ENCODE measurements at places on chromosomes 7 and 10.

- no peaks in the 10 kb centered on the region for H3K27me3 ChIP-seq
- no peak overlapping the region for H3K27ac ChIP-seq
- H3K36me3 ChIP-seq: no peaks in the 10 kb centered on the region
- H3K4me3 ChIP-seq: no peak overlapping the region
- DNase-seq: no peak
These were observed 53.8 kb upstream of the CPXM2 start for GRCh38 chr10:123945325-123945920.

DNA sequence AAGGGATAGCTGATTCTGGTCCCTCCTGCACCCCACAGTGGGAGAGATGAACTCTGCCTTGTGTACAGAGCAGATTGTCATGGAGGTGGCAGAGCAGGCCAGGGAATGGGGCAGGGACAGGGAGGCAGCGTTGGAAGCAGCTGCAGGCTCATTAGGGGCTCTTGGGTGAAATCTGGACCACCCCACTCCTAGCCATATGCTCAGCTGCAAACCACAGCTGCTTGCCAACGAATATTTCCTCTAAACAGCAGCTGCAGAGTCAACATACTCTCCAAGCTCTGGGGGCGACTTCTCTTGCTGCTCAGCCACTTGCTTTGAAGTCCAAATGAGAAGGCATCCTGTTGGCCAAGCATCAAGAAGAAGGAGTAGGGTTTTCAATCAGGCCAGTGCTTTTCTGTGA, 302.3 kb upstream of the AUTS2 start:
- H3K4me3 ChIP-seq: no peak overlapping the region
- no peak overlapping the region for H3K27ac ChIP-seq
- no peaks in the 10 kb centered on the region for H3K4me1 ChIP-seq
- H3K27me3 ChIP-seq: no peaks in the 10 kb centered on the region
- no peak for DNase-seq

- H3K4me3 ChIP-seq: no peak overlapping the region
- no peak overlapping the region for H3K27ac ChIP-seq
- no peaks in the 10 kb centered on the region for H3K36me3 ChIP-seq
- H3K27me3 ChIP-seq: no peaks in the 10 kb centered on the region
These were observed 70.5 kb upstream of the LRRC17 start for GRCh38 chr7:102842284-102842683.

- H3K27ac ChIP-seq: no peak overlapping the region
- DNase-seq: no peak
- no peaks in the 10 kb centered on the region for H3K36me3 ChIP-seq
- H3K4me3 ChIP-seq: no peak overlapping the region
- no peaks in the 10 kb centered on the region for H3K27me3 ChIP-seq
- no peaks in the 10 kb centered on the region for H3K4me1 ChIP-seq
These were observed 225.8 kb upstream of the TCERG1L start for GRCh38 chr10:131537281-131537680.

DNA sequence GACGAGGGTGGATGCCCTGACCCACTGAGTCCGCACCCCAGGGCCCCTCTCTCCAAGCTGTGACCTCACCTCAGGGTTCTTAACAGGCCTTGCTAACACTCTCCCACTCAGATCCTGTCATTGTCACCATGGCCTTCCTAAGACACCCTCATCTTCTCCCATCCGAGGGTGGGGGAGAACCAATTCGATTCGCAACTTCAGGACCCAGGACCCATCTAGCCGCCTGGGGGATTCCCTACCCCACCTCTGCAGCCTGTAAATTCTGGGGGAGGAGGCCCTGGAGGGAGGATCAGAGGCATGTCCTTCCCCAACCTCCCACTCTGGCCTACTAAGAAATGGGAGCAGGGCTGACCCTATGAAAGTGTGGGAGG, 17.4 kb downstream of the TRIM8 start:
- no peak overlapping the region for H3K27ac ChIP-seq
- H3K4me1 ChIP-seq: peaks cover 12% of the 10 kb centered on the region
- no peak for DNase-seq
- H3K36me3 ChIP-seq: peaks cover under 1% of the 10 kb centered on the region
- H3K27me3 ChIP-seq: no peaks in the 10 kb centered on the region

GRCh38 chr10:74103560-74104258, 46.9 kb downstream of the AP3M1 start:
- no peak overlapping the region for H3K27ac ChIP-seq
- no peak for DNase-seq
- no peaks in the 10 kb centered on the region for H3K4me1 ChIP-seq

DNA sequence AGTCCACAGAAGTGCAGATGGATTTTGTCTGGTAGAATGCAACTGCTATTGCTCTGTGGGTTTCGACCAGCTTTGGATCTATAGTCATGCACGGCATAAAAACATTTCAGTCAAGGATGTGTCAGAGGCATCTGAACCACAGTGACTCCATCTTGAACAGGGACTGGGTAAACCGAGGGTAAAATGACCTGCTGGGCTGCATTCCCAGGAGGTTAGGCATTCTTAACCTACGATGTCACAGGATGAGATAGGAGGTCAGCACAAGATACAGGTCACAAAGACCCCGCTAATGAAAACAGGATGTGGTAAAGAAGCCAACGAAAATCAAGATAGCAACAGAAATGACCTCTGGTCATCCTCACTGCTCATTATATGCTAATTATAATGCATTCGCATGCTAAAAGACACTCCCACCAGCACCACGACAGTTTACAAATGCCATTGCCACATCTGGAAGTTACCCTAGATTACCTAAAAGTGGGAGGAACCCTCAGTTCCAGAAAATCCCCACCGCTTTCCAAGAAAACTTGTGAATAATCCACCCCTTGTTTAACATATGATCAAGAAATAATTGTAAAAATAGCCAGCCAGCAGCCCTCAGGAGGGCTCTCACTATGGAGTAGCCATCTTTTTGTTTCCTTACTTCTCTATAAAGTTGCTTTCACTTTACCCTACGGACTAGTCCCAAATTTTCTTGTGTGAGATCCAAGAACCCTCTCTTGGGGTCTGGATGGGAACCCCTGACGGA, 50.7 kb upstream of the CPXM2 start:
- H3K4me1 ChIP-seq: 0 out of 2 replicates have a peak, but pooled peaks cover 2% of the 10 kb centered on the region
- H3K27me3 ChIP-seq: no peaks in the 10 kb centered on the region
- H3K36me3 ChIP-seq: no peaks in the 10 kb centered on the region
- H3K27ac ChIP-seq: no peak overlapping the region

GRCh38 chr7:22683379-22683778, 43.6 kb upstream of the IL6 start:
- DNase-seq: no peak
- no peaks in the 10 kb centered on the region for H3K4me1 ChIP-seq
- H3K27ac ChIP-seq: no peak overlapping the region
- no peak overlapping the region for H3K4me3 ChIP-seq
- H3K36me3 ChIP-seq: no peaks in the 10 kb centered on the region

GRCh38 chr10:84334811-84335210, 6.4 kb downstream of the CCSER2 start:
- H3K36me3 ChIP-seq: no peaks in the 10 kb centered on the region
- H3K27me3 ChIP-seq: no peaks in the 10 kb centered on the region
- no peaks in the 10 kb centered on the region for H3K4me1 ChIP-seq
- no peak for DNase-seq
- no peak overlapping the region for H3K4me3 ChIP-seq

- H3K36me3 ChIP-seq: no peaks in the 10 kb centered on the region
- H3K4me1 ChIP-seq: no peaks in the 10 kb centered on the region
- no peaks in the 10 kb centered on the region for H3K27me3 ChIP-seq
- H3K4me3 ChIP-seq: no peak overlapping the region
- no peak for DNase-seq
These were observed 318.9 kb downstream of the AHR start for GRCh38 chr7:17617380-17617779.

DNA sequence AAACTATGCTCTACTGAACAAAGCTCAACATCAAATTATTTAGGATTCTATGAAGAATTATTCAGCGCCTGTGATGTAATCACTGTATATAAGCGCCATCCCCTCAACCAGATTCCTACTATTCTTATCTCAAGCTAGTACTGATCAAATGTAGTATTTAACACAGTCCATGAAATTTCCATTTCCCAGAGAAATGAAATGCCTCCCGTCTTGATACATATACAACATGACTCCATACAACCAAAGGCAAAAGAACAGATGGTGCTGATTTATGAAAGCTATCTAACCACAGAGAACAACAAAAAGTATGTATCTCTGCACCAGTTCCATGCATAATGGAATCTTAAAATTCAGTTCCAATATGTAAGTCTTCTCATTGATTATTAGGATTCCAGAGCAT, 406.1 kb downstream of the PARD3 start:
- no peaks in the 10 kb centered on the region for H3K27me3 ChIP-seq
- peaks cover 9% of the 10 kb centered on the region for H3K4me1 ChIP-seq
- H3K4me3 ChIP-seq: no peak overlapping the region
- H3K27ac ChIP-seq: no peak overlapping the region
- no peaks in the 10 kb centered on the region for H3K36me3 ChIP-seq

- H3K4me1 ChIP-seq: no peaks in the 10 kb centered on the region
- no peak for DNase-seq
- H3K27ac ChIP-seq: no peak overlapping the region
These were observed 24.1 kb upstream of the BTBD16 start for GRCh38 chr10:122246830-122247520.

DNA sequence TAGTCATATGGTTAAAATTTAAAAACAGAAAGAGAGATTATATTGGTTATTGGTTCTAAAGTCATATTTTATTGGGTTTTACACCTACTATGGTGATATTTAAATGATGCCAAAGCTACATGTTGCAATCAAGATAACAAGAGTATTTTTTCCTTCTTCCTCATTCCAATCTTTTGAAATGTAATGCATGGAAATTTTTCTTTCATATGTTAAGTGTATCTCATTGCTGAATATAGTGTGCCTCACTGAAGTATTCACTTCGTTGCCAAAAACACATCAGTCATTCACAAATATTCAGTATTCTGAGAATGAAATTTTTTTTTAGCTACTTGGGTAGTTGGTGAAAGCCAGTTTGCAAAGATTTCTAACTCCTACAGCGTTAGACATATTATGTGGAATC, 19.5 kb downstream of the HDAC9 start:
- H3K27me3 ChIP-seq: no peaks in the 10 kb centered on the region
- no peak overlapping the region for H3K27ac ChIP-seq
- H3K4me3 ChIP-seq: no peak overlapping the region
- no peaks in the 10 kb centered on the region for H3K36me3 ChIP-seq

- no peaks in the 10 kb centered on the region for H3K27me3 ChIP-seq
- H3K4me3 ChIP-seq: no peak overlapping the region
- no peak for DNase-seq
- H3K36me3 ChIP-seq: no peaks in the 10 kb centered on the region
These were observed 29.0 kb upstream of the MPP7 start for GRCh38 chr10:28331841-28332240.

DNA sequence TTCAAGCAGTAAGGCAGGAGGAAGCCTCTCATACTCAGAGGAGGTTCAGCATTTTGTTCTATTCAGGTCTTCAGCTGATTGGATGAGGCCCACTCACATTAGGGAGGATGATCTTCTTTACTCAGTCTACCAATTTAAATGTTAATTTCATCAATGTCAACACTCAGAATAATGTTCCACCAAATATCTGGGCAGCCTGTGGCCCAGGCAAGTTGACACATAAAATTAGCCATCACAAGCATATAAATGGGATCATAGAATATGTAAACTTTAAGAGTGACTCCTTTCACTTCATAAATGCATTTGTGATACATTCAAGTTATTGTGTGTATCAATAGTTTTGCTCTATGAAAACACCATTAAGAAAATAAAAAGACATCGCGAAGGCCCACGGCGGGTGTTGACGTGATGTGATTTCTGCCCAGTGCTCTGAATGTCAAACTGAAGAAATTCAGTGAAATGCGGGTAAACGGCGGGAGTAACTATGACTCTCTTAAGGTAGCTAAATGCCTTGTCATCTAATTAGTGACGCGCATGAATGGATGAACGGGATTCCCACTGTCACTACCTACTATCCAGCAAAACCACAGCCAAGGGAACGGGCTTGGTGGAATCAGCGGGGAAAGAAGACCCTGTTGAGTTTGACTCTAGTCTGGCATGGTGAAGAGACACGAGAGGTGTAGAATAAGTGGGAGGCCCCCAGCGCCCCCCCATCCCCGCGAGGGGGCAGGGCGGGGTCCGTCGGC, 536.1 kb upstream of the AUTS2 start:
- peaks cover 3% of the 10 kb centered on the region for H3K36me3 ChIP-seq
- no peak overlapping the region for H3K4me3 ChIP-seq
- no peak overlapping the region for H3K27ac ChIP-seq
- no peaks in the 10 kb centered on the region for H3K27me3 ChIP-seq
- no peak for DNase-seq

GRCh38 chr7:668139-668931, 58.2 kb upstream of the DNAAF5 start:
- no peak overlapping the region for H3K4me3 ChIP-seq
- H3K4me1 ChIP-seq: peaks cover 28% of the 10 kb centered on the region
- H3K27ac ChIP-seq: no peak overlapping the region
- H3K27me3 ChIP-seq: no peaks in the 10 kb centered on the region

GRCh38 chr10:17455015-17455520, 673 bp upstream of the ST8SIA6 start:
- H3K36me3 ChIP-seq: no peaks in the 10 kb centered on the region
- peaks cover 9% of the 10 kb centered on the region for H3K27me3 ChIP-seq
- no peak overlapping the region for H3K27ac ChIP-seq
- H3K4me3 ChIP-seq: peak overlapping the region; percentile 74
- no peak for DNase-seq

Data from H1 (cell line).